ENCODE measurements at places on chromosomes 4 and X.

DNA sequence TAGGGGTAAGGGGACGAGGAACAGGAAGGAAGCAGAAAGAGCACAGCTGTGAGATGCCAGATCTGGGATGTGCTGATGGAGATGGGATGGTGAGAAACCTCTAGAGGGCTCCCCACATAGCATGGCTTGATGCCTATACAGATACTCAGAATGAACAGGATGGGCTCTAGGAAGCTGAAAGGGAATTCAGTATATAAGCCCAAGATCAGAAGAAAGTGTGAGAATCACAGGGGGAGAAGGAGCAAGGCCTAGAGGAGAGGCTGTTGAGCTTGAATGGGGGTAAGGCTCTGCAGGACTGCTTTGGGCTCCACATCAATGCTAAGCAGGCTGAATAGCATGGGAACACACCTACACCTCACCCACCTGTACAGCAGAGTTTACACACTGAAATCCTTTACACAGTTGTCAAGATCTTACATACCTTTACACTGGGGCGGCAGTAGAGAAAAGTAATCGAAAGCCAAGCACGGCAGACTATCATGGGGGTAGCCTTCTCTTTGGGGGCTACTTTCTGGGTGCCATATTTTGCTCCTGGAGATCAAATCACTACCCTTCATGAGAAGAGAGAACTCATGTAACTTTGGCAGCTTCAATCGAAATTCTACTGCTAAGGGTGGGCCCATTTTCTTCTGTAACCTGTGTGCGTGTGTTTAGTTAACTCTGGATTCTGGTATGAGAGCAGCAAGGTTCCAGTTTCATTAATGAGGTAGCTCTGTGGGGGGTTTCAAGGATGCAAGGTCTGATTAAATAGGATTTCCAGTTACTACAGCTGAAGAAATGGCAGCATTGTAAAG lies 30.6 kb downstream of the HOPX start:
- no peak for DNase-seq

DNA sequence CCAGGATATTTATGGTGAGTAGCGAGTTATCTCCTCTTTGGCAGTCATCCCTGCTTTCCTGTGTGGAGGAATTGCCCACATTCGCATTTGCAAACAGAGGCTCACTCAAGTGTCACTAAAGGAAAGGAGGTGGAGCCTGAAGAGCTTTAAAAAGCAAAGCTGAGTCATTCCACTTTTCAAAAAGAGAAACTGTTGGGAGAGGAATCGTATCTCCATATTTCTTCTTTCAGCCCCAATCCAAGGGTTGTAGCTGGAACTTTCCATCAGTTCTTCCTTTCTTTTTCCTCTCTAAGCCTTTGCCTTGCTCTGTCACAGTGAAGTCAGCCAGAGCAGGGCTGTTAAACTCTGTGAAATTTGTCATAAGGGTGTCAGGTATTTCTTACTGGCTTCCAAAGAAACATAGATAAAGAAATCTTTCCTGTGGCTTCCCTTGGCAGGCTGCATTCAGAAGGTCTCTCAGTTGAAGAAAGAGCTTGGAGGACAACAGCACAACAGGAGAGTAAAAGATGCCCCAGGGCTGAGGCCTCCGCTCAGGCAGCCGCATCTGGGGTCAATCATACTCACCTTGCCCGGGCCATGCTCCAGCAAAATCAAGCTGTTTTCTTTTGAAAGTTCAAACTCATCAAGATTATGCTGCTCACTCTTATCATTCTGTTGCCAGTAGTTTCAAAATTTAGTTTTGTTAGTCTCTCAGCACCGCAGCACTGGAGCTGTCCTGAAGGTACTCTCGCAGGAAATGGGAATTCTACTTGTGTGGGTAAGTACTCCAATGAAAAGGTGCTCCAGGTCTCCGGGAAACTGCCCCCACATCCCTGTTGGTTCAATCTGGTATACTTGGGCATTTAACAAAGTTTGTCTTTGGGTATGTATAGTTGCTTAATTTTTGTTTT lies at the start of gene EGF:
EGF (plus strand) TSS at position 178 of the 890 bp plus-strand sequence; CDS start at position 631, 453 bp downstream.
- no peak for DNase-seq

- no peak for DNase-seq
Observed at GRCh38 chrX:121160987-121161386, 113.6 kb downstream of the GLUD2 start.

- no peak for DNase-seq
Observed at GRCh38 chr4:102169345-102169744, 175.9 kb downstream of the SLC39A8 start.

DNA sequence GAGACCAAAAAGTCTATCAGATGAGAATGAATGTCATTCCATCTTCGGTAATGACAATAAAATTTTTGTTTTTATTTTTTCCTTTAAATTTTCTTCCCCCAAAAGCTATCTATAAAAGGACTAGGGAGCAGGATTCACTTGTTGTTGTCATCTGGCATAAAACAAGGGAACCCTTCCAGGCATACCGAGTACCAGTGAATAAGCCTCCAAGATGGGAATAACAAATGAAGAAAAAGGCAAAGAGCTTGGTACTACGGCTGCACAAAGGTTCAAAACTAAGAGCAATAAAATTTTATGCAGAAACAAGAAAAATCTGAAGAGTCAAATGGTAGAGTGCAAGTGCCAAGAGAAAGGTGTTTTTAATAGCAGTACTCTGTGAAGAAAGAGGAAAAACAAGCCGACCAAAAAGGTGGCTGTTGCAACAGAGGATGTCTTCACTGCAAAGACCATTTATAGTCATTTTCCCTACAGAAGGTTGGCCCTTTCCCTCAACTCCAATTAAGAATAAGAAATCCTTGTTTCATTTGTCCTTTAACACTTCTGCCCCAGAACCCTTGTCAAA lies 25.8 kb downstream of the PPP3CA start:
- no peak for DNase-seq

GRCh38 chrX:21838937-21839333 lies 482 bp upstream of the MBTPS2 start:
- no peak for DNase-seq

DNA sequence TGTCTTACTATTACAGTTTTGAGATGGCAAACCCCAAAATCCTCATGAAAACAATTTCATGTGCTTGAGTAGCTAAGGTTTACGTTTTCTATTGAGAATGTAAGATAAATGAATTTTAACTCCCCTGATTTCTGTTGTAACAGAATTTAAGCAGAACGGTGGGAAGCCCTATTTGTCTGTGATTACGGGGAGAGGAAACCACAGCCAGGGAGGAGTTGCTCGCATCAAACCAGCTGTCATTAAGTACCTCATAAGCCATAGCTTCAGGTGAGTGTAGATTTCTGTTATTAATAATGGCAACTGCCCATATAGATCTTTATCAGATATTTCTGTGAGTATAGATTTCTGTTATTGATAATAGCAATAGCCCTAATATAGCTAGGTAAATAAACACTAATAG lies 44.2 kb upstream of the RHOH start:
- DNase-seq = no peak

GRCh38 chrX:14936561-14936960 lies 63.3 kb downstream of the MOSPD2 start:
- DNase-seq = no peak

DNA sequence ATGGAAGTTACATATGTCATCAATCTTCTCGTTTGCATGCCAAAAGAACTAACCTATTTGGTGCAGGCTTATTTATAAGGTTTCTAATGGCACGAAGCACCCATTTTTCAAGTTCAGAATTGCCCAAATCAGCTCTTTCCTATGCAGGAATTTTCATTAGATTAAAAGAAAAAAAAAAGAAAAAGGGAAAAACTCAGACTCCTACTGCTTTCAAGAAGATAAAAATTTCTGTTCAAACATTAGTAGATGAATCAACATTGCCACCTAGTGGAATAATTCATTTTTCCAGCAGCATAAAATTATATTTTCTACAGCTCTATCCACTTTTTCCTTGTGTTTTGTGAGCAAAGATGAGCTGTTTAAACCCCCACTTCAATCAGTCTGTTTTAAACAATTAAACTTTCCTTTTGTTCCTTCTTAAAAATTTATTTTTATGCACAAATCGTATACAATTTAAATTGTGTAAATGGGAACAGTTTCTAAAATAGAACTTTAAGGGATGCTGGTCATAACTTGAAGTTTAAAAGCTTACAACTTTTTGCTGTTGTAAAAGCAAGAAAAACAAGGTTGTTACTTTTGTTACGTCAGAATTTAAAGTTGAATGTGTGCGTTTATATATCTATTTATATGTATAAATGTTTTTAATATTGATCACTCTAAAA lies 309.9 kb downstream of the ARAP2 start:
- no peak for DNase-seq

DNA sequence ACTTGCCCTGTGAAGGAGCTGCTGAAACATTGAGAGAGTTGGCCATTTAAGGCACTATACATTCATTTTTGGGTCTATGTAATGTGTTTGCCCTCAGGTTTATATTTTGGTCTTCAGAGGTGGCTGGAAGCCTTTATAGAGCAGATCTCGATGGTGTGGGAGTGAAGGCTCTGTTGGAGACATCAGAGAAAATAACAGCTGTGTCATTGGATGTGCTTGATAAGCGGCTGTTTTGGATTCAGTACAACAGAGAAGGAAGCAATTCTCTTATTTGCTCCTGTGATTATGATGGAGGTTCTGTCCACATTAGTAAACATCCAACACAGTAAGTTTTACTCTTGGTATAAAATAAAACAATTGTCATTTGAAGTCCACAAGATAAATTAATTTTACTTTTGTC lies 31.1 kb downstream of the EGF start:
- DNase-seq = no peak

DNA sequence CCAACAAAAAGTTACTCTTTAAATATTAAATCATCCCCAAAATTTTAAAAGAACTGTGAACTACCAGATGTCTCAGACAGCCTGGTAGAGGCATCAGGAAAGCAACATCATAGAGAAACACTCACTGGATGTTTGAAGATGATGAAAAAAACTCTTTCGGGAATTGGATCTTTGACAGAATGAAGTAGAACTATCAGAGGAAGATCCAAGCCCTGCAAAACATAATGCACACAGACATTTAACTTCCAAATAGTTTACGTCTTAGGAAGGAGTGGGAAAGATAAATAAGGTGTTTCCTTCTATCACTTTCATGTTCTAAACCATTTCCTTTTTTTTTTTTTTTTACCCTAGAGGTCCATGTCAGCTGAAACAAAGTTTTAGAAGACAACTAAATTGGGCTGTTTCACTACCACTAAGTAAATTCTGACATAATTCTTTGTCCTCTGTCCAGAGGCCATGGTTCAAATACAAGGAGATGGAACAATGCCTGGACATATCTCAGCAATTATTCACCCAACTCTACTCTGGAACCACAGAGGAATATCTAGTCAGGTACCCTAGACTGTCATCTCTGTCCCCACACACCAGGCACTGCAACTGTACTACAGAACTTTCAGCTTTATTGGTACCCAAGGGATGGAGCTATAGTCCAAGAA lies 217.7 kb upstream of the INTU start:
- DNase-seq = no peak

DNA sequence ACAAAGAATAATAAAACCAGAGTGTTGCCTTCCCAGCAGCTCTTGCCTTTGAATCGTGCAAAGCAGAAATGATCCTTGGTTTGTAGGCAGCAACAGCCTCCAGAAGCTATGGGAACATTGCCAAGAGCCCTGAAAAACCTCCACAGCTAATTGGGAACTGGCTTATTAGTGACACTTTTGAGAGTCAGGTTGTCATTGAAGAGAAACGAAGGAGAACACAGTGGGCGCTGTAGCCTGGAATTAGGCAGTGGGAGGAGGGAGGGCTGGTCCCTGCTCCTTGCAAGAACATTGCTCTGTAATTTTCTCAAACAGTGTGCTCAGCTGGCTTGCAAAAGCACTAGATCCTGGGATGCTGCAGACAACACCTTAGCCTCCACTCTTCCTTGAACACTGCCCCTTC lies 331.5 kb upstream of the EMCN start:
- DNase-seq = no peak

GRCh38 chr4:119736559-119736958 lies 108.0 kb upstream of the PDE5A start:
- DNase-seq = no peak

DNA sequence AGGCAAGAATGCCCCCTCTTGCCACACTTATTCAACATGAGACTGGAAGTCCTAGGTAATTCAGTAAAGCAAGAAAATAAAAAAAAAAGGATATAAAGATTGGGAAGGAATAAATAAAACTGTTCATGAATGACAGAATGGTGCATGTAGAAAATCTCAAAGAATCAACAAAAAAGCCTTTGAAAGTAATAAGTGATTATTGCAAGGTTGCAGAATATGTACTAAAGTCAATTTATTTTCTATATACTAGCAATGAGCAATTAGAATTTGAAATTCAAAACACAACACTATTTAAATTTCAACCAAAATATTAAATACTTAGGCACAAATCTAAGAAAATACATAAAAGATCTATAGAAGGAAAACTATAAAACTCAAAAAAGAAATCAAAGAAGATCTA lies 58.6 kb downstream of the MAGEA10 start:
- no peak for DNase-seq

- DNase-seq = no peak
Observed at GRCh38 chr4:85966373-85966772, 393.5 kb downstream of the MAPK10 start.

DNA sequence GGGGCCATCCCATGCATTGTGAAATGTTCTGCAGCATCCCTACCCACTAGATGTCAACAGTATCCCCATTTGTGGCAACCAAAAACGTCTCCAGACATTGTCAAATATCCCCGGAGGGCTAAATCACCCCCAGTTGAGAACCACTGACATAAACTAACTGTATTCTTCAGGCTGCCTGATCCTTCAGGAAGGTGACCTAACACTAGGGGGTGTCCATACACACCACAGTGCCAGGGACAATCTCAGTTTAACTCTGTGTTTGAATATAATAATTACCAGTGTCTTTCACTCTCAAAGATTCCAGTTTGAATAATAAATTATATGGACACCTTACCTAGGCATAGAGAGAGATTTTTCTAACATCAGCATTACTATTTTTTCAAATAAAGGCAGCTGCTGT lies 6.4 kb downstream of the ACE2 start:
- DNase-seq = no peak

GRCh38 chrX:80576267-80576666 lies 156.0 kb downstream of the TENT5D start:
- no peak for DNase-seq
